ENCODE measurements at places on chromosomes 3 and 15.

GRCh38 chr3:50186096-50186495 is 5.3 kb upstream of the GNAT1 start:
- DNase-seq = no peak

- no peak for DNase-seq
Observed at GRCh38 chr15:78947506-78947905, 2.7 kb upstream of the CTSH start.

GRCh38 chr3:128075522-128076482 is 23.6 kb downstream of the SEC61A1 start:
- peak; percentile 76 for DNase-seq

DNA sequence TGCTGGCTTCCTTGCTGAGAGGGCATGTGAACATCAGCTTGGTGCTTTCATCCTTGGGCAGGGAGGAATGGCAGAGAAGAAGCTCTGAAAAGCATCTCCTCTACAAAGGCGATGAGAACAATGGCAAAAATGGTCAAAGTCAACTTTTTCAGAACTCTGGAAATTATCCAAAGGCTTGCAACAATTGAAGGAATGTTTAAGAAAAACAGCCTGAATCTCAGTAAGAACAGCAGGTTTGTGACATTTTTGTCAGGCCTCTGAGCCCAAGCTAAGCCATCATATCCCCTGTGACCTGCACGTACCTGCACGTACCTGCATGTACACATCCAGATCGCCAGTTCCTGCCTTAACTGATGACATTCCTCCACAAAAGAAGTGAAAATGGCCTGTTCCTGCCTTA is 51.8 kb downstream of the ONECUT1 start:
- no peak for DNase-seq

DNA sequence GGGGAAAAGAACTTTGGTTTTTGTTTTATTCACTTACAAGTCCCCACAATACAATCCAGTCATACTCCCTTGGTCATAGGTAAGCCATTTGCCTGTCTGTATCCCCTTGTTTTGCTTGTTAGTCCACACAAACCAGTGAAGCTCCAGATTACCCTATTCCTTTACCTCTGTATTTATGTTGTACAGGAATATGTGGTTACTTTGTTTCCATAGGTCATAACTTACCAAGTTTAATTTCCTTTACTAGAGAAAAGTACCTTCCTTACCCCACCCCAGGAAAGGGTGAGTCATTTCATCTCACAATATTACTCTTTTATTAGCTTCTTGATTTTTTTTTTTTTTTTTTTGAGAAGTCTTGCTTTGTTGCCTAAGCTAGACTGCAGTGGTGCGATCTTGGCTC is 113.4 kb upstream of the LRRFIP2 start:
- no peak for DNase-seq

DNA sequence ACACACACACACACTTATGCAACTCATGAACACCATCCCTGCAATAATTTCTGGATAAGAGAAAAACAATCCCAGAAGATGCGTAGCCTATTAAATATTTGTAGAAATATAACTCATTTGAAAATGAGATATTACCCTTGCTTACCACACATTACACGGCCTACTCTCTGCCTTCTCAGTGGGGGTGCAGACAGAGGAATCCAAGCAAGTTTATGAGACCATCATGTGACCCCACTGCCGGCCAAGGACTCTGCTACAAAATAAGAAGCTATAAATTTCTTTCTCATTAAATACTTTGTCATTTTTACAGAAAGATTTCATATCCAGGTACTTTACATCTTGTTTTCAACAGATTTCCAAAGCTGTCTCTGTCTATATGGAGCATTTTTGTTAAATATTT is 286.3 kb downstream of the ZNF385D start:
- DNase-seq = no peak

DNA sequence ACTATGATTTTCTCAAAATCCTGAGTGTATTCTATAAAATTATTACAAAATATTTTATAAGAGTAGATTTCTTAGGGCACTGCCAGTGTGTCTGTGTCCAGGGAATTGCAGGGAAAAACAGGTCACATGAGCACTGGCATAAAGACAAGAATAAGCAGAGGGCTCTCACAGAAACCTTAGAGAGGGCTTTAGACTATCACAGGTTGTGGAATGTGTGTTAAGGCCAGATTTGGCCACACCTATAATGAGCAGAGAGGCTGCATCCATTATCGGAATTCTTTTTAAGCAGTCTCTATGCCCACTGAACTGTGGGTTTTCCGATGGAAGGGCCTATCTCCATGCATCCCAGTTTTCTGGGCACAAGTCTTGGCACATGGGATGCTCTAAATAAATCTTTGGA is 90.2 kb downstream of the RTP4 start:
- DNase-seq = no peak

DNA sequence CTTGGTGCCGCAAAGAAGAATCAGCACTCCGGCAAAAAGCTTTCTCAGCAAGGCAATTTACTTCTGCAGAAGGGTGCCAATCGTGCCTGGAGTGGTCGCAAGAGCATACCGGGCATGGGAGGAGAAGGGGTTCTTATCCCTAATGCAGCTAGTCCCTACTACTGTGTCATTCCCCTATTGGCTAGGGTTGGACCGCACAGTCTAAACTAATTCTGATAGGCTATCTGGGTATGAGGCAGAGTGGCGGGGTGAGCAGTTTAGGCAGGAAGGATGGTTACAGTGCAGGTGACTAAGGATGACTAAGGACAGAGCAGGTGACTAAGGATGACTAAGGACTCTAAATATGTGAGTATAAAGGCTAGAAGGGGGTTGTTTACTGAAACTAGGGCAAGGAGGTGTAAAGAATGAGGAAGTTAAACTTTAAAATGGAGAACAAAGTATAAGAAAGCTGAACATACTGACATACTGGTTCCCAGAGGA is 52.9 kb downstream of the PGBD4 start:
- no peak for DNase-seq

GRCh38 chr3:152156880-152157279 is 111.8 kb upstream of the MBNL1 start:
- no peak for DNase-seq

DNA sequence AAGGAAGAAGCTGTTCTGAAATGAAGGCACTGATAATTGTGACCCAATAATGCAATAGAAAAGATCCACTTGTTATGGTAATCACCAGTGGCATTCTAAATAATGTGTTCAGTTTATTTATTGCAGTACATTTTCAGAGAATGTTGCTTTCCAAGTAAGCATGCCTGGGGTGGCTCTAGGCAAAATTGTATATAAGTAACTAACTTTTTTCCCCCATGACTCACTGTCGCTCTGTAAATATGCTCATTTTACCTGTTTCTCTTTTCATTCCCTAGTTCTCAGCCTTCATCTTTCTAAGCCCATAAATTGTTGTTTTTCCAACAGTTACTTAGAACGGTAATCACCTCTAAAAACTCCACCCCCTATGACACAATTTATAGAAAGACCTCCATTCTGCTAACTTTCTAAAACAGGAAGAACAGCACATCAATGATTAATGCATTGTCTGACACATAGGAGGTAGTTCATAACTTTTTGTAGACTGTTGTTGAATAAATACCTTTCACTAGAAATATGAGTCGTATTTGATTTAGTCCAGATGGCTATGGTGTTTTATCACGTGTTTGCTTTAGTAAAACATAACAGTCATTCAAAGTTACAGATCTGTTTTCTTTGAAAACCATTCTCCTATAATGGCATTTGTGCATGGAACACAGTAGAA is 143.1 kb downstream of the LSAMP start:
- no peak for DNase-seq

Measured in naive thymus-derived CD8-positive, alpha-beta T cell (primary cell).